ENCODE measurements at places on chromosomes 3 and 15. TPM values are rescaled to one million over a fixed set of nuclear protein-coding genes. Genes with fewer than 3 reads are reported as not detected.
A peak's percentile ranks its signal among the peaks of the same experiment; 100 is the strongest.

GRCh38 chr3:12343047-12343501 is 54.2 kb downstream of the PPARG start:
- no peak for DNase-seq

DNA sequence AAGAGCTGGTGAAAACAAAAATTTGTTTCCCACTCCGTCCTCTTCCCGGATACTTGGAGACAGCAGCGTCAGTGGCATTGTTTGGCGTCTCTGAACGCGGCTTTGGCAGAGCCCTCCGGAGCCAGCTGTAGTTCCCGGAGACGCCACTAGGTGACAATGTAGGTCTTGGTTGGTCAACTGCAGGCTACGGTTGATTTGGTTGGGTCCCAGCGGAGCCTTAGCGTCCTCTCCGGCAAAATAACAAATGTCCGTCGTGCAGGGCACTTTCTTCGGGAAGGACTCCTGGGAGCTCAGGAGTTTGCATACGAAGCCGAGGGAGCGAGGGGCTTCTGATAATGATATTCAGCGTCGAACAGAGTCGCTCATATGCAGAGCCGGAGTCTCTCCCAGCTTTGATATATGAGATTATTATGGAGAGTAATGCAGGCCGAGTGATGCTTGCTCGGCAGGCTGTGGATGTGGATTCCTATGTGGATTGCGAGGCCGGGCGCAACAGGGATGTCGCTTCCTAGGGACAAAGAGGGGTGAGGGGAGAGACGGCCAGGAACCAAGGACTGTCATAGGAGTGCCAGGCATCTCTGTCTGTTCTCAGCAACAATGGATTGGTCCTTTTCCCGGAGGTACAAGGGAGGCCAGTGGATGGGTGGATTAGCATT is 74.8 kb downstream of the IL20RB start:
- DNase-seq: peak; percentile 76

DNA sequence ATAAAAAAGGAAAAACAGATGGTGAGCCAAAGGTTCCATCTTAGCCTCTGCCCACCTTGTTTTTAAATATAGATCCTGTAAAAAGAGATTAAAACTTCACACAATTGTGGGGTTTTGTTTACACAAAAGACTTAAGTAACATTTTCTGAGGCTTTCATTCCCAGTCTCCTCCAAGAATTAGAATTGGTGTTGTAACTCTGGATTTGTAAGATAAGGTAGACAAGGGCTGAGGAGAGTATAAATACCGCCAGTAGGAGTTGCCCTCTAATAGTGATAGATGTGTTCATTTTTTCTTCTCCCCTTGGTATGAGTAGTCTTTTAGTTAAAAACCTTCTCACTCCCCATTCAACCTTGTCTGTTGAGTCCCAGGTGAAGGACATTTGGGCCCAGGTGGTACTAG is 8.5 kb downstream of the MINDY2 start:
- no peak for DNase-seq

GRCh38 chr15:71570736-71571135 is 239.6 kb upstream of the NR2E3 start:
- DNase-seq: no peak

- DNase-seq: no peak
Measured at GRCh38 chr15:37359893-37360290, 259.5 kb upstream of the MEIS2 start.

DNA sequence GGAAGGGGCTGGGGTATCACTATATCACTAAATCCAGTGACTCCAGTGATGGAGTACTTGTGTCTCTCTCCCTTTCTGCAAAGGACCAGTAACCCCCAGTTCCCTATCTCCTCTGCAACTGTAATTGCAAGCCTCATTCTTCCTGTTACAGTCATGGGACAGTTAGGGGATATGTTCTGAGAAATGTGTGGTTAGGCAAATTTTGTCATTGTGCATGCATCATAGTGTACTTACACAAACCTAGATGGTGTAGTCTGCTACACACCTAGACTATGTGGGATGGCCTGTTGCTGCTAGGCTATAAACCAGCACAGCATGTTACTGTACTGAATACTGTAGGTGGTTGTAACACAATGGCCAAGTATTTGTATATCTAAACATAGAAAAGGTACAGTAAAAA is 2.2 kb downstream of the VPS8 start:
- no peak for DNase-seq

- DNase-seq: no peak
Measured at GRCh38 chr3:148861277-148861869, 3.7 kb upstream of the CPA3 start.

GRCh38 chr3:117600112-117600511 is 890.5 kb downstream of the TUSC7 start:
- no peak for DNase-seq

- DNase-seq: no peak
Measured at GRCh38 chr15:84572231-84572630, 28.6 kb upstream of the ZSCAN2 start.

DNA sequence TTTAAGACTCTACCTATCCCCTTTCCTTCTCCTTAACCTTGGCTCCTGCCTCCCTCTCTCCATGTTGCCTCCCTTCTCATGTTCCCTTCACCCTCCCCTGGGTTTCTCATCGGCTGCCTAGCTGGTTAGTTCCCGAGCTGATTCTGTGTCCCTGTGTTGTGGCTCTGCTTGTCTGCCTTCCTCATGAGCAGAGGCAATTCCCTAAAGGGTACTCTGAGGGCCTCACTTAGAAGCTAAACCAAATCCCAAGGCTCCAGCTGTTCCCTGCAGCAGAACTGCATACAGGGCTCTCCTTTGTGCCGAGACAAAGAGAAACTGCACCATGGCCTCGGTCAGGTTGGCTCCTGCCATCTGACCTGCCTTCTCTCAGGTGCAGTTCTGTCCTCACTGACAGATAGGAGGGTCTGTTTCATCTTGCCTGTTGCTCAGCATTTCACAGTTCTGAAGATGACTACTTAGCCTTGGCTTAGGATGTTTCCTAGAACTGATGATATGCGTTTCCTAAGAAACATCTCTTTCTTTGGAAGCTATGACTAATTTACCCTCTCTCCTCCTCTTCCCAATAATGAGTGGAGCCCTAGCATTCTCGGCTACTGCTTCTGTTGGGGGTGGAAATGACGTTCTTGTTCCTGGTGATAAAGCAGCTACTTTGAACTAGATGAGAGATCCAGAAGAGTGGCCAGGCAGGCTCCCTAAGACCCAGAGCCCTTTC is 27.1 kb downstream of the DUOX1 start:
- DNase-seq: no peak

GRCh38 chr15:40163657-40164416 is 3.0 kb downstream of the BUB1B start:
- no peak for DNase-seq

DNA sequence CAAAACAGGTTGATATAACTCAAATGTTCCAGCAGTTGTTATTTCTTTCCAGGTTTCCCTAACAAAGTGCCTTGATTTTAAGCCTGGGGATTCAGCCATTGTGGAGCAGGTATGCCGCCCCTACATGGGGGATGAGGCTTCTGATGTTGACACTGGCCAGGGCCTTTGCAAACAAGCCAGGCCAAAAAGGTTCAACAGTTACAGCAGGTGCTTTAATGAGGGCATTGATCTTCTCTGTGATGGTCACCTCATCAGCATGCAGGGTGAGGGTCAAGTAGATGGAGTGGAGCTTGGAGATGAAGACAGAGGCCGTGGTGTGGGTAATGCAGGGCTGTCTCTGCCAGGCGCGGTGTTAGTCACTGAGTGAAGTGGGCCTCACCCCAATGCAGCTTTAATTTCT is 22.6 kb upstream of the EHHADH start:
- DNase-seq: no peak

GRCh38 chr3:62371720-62372591 is 1.4 kb downstream of the FEZF2 start:
- DNase-seq: no peak

GRCh38 chr3:46706771-46707582 is 5.8 kb downstream of the TMIE start:
- no peak for DNase-seq

GRCh38 chr3:9861626-9862130 is 17.9 kb upstream of the RPUSD3 start:
- no peak for DNase-seq

DNA sequence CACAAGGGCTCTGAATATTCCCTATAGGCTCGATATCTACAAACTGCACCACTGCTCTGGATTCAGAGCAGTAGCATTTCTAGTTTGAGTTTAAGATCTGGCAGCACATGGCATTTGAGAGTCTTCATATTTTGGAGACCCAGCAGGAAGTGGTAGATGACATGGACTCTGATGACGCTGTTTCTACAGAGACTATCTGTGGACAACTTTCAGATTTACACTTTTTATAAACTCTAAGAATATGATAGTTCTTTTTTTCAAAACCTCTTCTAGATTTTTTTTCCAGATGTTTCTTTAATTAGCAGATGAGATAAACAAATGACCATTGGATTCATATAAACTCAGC is 35.8 kb downstream of the ARMC8 start:
- no peak for DNase-seq

GRCh38 chr3:12670365-12671119 is 6.6 kb upstream of the RAF1 start:
- DNase-seq: no peak

DNA sequence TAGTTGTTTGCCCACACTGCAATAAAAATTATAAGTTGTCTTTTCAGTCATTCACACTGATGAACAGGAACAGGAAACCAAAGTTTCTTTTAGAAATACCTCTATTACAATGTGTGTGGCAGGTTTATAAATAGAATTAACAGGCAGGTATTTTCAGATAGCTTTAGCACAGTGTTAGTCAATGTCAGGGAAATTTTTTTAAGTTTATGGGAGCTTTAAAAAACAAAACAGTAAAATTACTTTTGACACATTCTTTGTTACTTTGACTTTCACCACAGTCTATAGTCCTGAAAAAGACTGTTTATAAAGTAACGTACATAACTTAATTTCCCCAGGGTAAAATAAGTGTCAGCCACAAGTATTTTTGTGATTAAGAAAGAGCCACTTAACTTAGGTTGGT is 38.1 kb downstream of the SERPINI1 start:
- DNase-seq: no peak

- no peak for DNase-seq
Measured at GRCh38 chr15:67746022-67746421, 79.3 kb upstream of the SKOR1 start.

DNA sequence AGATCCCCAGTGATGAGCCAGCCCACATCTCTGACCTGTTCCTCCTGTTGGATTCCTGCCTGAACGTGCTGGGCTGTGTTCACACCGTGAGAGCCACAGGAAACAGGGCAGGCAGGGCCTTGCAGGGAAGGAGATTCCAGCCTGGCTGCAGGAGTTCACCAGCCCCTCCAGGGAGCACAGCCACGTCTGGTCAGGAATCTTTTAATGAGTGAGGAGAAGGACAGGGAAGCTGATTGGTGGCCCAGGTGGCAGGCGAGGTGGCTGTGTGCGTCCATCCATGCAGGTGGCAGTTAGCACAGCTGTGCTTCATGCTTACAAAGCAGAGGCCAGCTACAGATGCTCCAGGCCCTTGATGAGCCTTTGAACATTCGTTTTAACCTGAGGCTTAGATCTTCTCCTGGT is 10.5 kb downstream of the LRRK1 start:
- no peak for DNase-seq

- no peak for DNase-seq
Measured at GRCh38 chr15:25790000-25790660, 73.0 kb downstream of the ATP10A start.

GRCh38 chr15:57861034-57861638 is 154.6 kb downstream of the POLR2M start:
- peak; percentile 83 for DNase-seq

GRCh38 chr3:97979610-97980009 is 7.4 kb upstream of the RIOX2 start:
- no peak for DNase-seq

DNA sequence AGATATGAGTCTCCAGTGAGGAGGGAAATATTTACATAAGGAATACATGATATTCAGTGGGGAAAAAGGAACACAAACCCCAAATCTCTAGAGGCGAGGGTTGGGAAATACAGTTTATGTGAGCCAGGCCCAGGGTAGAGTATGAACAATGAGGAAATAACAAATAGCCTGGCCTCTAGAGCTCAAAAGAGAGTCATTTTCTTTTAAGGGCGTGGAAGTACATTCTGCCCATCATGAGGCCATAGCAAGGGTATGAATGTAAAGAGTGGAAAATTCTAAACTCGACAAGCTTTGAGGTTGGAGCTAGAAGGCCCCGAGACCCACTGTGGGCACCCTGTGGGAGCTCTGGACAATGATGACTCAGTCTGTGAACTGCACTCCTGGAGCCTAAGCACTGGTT is 27.8 kb upstream of the IGF2BP2 start:
- DNase-seq: no peak

- DNase-seq: no peak
Measured at GRCh38 chr3:46086986-46087385, 59.7 kb upstream of the XCR1 start.

GRCh38 chr3:133066026-133066425 is 27.8 kb downstream of the TMEM108 start:
- no peak for DNase-seq

- DNase-seq: no peak
Measured at GRCh38 chr15:100663086-100663914, 60.9 kb downstream of the ASB7 start.

DNA sequence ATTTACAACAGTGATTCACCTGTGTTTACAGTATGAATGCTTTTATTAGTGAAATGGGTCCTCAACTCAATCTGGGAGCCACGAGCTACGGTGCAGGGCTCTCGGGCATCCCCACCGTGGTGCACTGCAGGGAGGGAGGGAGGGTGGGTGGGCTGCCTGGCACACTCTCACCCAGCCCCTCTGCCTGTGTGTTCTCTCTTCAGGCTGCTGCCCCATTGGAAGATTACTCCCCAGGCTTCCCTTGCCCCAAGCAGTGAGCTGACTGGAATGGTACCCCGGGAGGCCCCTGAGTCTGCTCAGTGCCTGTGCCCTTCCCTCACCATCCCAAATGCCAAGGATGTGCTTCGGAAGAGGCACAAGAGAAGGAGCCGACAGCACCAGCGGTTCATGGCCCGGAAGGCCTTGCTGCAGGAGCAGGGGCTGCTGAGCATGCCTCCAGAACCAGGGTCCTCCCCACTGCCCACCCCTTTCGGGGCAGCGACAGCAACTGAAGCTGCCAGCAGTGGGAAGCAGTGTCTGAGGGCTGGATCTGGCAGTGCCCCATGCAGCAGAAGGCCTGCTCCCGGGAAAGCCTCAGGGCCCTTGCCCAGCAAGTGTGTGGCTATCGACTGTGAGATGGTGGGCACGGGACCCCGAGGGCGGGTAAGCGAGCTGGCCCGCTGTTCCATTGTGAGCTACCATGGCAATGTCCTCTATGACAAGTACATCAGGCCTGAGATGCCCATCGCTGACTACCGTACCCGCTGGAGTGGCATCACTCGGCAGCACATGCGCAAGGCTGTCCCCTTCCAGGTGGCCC is 5.0 kb downstream of the AEN start:
- no peak for DNase-seq

NBEAL2 gene
- 98.0 TPM for total RNA-seq

FETUB gene
- total RNA-seq: not detected

ASTE1 gene
- total RNA-seq: 2.1 TPM

DGKG gene
- total RNA-seq: 4.4 TPM

SAMD7 gene
- total RNA-seq: not detected

SERINC4 gene
- not detected for total RNA-seq

SENP8 gene
- 2.5 TPM for total RNA-seq

STRIT1 gene
- total RNA-seq: not detected

SPESP1 gene
- 1.5 TPM for total RNA-seq

DUOX2 gene
- not detected for total RNA-seq

THBS1 gene
- total RNA-seq: 2,289 TPM

NR2E3 gene
- total RNA-seq: 0.10 TPM

ALPK3 gene
- total RNA-seq: 68.4 TPM

GP5 gene
- total RNA-seq: 0.29 TPM

LXN gene
- total RNA-seq: 121 TPM

LRRC57 gene
- total RNA-seq: 26.3 TPM

P2RY14 gene
- total RNA-seq: not detected

MUC13 gene
- not detected for total RNA-seq

GOLGA8S gene
- 0.06 TPM for total RNA-seq

CHRNA7 gene
- total RNA-seq: 4.8 TPM

PLCH1 gene
- total RNA-seq: not detected

TMEM158 gene
- 16.5 TPM for total RNA-seq

Measured in glomerular endothelial cell (primary cell).